ENCODE measurements at places on chromosomes 12 and 14.

GRCh38 chr12:3003357-3003992, 44.3 kb downstream of the TEAD4 start:
- DNase-seq = no peak

- no peak for DNase-seq
Observed at GRCh38 chr12:6124411-6125309, at the start of gene VWF. Gene VWF, minus strand, starts transcription at chr12:6124670. Its CDS starts 1,474 bp downstream, at chr12:6123196.

DNA sequence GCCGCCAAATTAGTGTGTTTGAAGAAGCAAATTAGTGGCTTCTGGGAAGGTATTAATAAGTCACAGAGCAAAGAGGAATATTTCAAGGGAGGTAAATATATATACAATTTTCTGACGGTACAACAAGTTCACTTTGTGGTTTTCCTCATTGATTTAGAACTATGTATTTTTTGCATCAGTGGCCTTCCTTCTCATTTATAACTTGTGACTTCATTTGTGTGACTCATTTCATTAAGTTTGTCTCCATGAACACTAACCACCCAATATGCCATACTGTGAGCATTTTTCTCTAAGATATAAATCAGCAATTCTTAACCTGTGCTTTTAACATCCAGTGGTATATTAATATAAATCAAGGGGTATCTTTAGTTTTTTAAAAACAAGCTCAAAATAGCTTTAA, 29.3 kb upstream of the ARHGAP5 start:
- no peak for DNase-seq

DNA sequence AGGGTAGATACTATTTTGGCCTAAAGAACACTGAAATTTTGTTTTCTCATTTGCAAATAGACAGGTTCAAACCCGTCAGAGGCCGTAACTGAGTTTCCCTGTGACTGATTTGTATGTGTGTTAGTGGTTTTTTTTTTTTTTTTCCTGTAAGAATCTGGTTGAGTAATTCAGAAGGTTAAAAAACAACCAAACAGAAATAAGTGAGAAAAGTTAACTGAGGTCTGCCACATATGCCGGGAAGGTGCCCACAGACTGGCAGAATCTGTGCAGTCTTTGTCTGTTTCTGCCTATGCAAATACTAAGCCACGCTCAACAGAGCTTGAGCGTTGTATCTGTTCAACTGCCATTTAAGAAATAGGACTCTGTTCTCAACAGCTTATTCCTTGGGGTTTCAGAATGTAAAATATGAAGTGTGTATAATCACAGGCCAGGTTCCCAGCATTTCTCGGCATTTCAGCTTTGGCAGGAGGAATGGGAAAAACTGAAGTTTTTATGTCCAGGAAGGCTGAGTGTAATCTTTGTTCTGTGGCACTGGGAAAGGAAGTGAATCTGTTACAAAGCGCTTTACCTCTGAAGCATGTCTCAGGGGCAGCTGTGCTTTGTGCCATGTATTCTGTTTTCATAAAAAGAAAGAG, 181.9 kb downstream of the PRKCH start:
- DNase-seq = no peak

DNA sequence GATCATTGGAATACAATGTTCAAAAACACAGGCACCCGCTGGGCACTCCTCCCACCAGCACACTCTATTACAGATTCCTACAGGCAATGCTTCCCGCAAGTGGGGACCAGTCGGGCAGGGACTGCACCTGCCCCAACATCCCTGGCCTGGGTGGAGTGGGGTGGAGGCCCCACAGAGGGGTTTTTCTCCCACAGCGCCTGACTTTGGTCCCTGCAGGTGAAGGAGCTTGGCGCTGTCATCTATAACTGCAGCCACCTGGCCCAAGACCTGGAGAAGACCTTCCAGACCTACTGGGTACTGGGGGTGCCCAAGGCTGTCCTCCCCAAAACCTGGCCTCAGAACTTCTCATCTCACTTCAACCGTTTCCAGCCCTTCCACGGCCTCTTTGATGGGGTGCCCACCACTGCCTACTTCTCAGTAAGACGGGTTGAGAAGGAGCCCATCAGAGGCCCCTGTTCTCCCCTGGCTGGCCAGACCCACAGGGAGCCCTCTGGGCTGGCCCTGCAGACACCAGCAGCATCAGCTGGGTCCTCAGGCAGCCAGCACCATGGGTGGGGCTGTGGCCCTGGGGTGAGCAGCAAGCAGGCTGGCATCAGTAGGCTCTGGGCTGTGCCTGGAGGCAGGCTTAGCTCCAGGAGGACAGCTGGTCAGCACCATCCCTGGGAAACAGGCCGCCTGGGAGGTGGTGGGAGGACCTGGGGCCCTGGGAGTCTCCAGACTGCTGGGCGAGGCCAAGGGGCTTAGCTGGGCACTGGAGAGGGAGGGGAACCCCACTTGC, 6.0 kb downstream of the PLD4 start:
- no peak for DNase-seq

GRCh38 chr12:28294300-28294699, 104.0 kb downstream of the CCDC91 start:
- DNase-seq = no peak

GRCh38 chr14:48568688-48569087, 893.3 kb upstream of the MDGA2 start:
- DNase-seq = no peak

- no peak for DNase-seq
Observed at GRCh38 chr14:38758661-38759060, 344.4 kb downstream of the SEC23A start.

GRCh38 chr12:119444462-119445044, 110.0 kb downstream of the CCDC60 start:
- DNase-seq = no peak

DNA sequence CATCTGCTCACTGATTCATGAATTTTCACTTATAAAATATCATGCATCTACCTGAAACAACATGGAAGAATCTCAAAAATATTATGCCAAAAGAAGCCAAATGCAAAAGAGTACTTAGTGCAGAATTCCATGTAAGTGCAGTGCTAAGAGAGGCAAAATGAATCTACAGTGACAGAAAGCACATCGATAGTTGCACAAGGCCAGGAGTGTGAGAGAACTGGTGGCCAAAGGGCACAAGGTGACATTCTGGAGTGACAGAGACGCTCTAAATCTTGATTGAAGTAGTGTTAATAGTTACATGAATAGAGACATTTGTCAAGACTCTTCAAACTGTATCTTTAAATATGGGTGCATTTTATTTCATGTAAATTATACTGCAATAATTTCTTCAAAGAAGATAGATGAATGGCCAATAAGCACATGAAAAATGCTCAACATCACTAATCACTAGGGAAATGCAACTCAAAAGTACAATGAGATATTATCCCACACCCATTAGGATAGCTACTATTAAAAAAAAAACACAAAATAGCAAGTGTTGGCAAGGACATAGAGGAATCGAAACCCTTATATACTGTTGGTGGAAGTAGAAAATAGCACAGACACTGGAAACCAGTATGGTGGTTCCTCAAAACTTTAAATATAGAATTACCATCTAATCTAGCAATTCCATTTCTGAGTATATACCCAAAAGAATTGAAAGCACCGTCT, 71.7 kb upstream of the KICS2 start:
- DNase-seq = no peak

- DNase-seq = no peak
Observed at GRCh38 chr14:26860111-26860510, 262.3 kb upstream of the NOVA1 start.

GRCh38 chr12:47276253-47276620, 196.5 kb upstream of the AMIGO2 start:
- no peak for DNase-seq

DNA sequence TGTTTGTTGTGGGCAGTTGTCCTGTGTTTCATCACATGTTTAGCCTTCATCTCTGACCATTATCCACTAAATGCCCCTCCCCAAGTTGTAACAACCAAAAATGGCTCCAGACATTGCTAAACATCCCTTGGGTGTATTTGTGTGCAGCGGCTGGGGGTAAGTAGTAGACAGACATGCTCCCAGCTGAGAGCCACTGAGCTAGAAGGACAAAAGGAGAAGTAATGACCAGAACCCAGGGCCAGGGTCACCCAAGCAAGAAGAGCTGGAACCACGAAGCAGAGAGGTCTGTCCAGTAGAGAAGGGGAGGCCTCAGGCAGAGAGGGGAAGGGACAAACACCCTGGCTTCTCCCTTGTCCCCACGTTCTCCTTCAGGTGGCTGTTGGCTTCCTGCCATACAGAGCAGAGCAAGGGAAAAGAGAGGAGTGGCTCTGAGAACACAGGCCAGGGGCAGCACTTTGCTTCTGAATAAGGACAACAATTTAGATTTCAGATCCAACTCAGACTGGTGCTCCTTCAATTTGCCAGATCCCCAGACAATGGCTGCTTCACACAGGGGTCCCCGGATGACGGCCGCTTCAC, 55.2 kb downstream of the NDUFA12 start:
- no peak for DNase-seq

- no peak for DNase-seq
Observed at GRCh38 chr12:83753904-83754303, 1067.2 kb downstream of the TMTC2 start.

DNA sequence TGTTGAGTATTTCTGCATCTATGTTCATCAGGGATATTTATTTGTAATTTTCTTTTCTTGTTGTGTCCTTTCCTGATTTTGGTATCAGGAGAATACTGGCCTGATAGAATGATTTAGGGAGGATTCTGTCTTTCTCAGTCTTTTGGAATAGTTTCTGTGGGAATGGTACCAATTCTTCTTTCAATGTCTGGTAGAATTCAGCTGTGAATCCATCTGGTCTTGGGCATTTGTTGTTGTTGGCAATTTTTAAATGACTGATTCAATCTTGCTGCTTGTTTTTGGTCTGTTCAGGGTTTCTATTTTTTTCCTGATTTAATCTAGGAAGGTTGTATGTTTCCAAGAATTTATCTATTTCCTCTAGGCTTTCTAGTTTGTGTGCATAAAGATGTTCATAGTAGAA, 170.9 kb upstream of the PDE3A start:
- no peak for DNase-seq

- no peak for DNase-seq
Observed at GRCh38 chr12:120283318-120283717, 8.4 kb downstream of the RNU4-2 start.

DNA sequence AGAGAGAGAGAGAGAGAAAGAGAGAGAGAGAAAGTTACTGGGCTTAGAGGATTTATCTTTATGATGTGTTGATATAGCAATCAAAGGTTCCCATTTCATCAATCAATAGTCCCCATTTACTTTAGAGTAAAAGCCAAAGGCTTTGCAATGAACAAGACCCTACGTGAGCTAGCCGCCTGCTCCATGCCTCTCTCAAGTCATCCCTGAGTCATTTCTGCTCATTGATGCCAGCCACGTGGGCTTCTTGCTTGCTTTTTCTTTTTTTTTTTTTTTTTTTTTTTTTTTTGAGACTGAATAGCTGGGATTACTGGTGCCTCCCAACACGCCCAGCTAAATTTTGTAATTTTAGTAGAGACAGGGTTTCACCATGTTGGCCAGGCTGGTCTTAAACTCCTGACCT, 70.9 kb downstream of the GPR135 start:
- DNase-seq = no peak

DNA sequence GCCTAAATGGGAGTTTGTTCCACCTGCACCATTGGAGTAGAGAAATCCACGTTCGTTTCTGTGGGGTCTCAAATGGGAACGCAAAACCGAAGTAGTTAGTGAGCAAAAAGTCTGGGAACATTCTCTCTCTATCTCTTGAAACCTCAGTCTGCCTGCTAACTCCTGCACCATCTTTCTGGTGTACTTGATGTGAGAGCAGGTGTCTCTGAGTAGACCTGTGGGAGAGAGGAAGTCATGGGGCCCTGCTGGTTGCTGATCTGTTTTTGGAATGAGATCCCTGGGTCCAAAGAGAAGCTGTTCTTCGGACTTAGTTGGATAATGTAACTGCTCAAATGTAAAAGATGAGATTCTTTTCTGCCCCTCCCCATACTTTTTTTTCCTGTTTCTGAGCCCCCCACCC, 57.3 kb downstream of the MAX start:
- no peak for DNase-seq

- no peak for DNase-seq
Observed at GRCh38 chr12:108340037-108340436, 926 bp upstream of the CMKLR1 start.

All from fibroblast of skin of left biceps (primary cell).